ENCODE measurements at places on chromosomes 4 and X. TPM values are rescaled to one million over a fixed set of nuclear protein-coding genes. Genes with fewer than 3 reads are reported as not detected.

- no peaks in the 10 kb centered on the region for H3K36me3 ChIP-seq
- no peak overlapping the region for H3K4me3 ChIP-seq
- H3K4me1 ChIP-seq, result no peaks in the 10 kb centered on the region
- no peak overlapping the region for H3K27ac ChIP-seq
- no peak for DNase-seq
Measured at GRCh38 chr4:95388911-95389310, 159.9 kb downstream of the UNC5C start.

XKRX gene
- total RNA-seq, result 0.67 TPM

DNA sequence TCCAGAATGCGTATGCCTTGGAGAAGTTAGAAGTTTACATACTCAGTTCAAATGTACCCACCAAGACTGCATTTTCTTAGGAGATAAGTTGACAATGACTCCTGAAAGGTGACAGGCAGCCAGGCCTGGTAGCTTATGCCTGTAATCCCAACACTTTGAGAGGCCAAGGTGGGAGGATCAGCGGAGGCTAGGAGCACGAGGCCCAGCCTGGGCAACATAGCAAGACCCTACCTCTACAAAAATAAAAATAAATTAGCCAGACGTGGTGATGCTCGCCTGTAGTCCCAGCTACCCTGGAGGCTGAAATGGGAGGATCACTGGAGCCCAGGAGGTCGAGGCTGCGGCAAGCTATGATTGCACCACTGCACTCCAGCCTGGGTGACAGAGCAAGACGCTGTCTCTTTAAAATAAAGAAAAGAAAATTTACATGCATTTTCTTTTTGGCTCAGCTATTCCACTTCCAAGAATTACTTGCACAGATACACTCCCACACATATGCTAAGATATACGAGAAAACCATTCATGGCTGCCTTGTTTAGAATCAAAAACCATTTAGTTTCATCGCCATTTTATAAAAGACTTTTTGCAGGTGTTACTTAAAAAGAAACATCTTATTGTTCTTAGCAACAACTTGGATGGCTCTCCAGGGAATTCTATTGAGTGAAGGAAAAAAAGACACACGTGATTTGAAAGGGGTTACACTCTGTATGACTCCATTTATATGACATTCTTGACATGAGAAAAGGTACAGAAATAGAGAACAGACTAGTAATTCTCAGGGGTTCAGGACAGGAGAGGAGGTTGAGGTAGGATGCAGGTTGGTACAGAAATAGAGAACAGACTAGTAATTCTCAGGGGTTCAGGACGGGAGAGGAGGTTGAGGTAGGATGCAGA is 66.3 kb downstream of the DHRSX start:
- H3K4me3 ChIP-seq, result no peak overlapping the region
- H3K27ac ChIP-seq, result no peak overlapping the region
- no peaks in the 10 kb centered on the region for H3K27me3 ChIP-seq
- no peaks in the 10 kb centered on the region for H3K36me3 ChIP-seq

DNA sequence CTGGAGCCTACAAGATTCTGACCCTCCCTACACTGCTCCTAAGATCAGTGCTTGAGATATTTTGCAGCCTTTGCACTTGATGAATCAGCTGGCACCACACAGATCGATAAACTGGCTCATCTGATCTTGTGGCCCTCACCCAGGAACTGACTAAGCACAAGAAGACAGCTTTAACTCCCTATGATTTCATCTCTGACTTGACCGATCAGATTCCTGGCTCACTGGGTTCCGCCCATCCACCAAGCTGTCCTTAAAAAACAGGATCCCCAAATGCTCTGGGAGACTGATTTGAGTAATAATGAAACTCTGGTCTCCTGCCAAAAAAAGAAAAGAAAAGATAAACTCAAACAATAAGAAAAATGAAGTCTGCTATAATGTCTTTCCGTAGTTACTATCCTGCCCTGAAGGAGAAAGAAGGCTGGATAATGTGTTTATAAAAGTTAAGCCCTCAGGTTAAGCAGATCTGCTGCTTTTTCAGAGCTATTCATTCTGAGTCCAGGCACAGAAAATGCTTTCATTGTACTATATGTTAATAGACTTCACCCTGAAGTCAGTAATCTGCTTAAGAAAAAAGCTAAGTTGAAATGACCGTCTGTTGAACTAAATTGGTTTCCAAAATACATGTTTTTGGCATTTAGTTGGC is 795.2 kb downstream of the TRIML1 start:
- H3K27me3 ChIP-seq, result no peaks in the 10 kb centered on the region
- no peaks in the 10 kb centered on the region for H3K36me3 ChIP-seq
- H3K27ac ChIP-seq, result no peak overlapping the region
- H3K4me1 ChIP-seq, result no peaks in the 10 kb centered on the region
- H3K4me3 ChIP-seq, result no peak overlapping the region

- no peaks in the 10 kb centered on the region for H3K36me3 ChIP-seq
- no peaks in the 10 kb centered on the region for H3K4me1 ChIP-seq
- no peak overlapping the region for H3K4me3 ChIP-seq
- no peaks in the 10 kb centered on the region for H3K27me3 ChIP-seq
Measured at GRCh38 chr4:67861513-67861912, 22.3 kb downstream of the TMPRSS11D start.
